ENCODE measurements at places on chromosomes 4 and X.
A peak's percentile ranks its signal among the peaks of the same experiment; 100 is the strongest.

GRCh38 chr4:159382856-159383561 lies 280.1 kb downstream of the RAPGEF2 start:
- DNase-seq: no peak

- DNase-seq: no peak
Measured at GRCh38 chr4:186840771-186841301, 117.2 kb upstream of the FAT1 start.

- DNase-seq: no peak
Measured at GRCh38 chrX:24513416-24513815, 48.3 kb downstream of the PDK3 start.

GRCh38 chrX:63250253-63250868 lies 100.8 kb downstream of the SPIN4 start:
- DNase-seq: peak; percentile 43

- no peak for DNase-seq
Measured at GRCh38 chrX:2897311-2897689, 31.8 kb downstream of the ARSD start.

DNA sequence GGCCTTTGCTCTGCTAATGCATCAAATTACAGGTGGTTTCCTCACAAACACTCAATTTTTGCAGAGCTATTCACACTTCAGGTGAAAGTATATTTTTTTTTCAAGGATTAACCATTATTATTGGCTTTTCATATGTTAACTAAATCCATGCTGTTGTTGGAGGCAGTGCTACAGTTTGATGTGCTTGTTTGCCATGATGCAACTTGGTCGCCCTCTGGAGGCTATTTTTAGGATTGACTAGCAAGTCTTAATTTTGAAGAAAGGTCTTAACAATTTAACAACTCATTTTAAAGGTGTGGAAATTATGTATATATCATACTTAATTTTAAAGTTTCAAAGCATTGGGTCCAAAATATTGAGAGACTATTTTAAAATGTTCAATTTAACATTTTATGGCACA lies 168.8 kb upstream of the FAM47A start:
- DNase-seq: no peak

DNA sequence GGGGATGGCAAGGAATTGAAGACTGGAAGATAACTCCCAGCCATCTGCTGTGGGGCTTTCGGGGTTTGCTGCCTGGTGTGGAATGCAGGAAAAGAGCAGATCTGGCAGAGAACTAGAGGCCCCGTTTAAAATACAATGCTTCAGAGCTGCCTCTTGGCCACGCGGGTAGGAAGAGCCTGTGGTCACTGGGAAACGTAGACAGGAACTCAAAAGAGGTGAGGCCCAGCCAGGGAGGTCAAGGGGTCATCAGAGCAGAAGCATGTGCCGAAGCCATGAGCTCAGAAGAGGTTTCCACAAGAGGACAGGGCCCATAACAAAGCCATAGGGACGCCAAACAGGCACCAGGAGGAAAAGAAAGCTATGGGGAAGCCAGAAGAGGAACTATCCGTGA lies 14.5 kb upstream of the STS start:
- DNase-seq: no peak
